ENCODE measurements at places on chromosomes 16 and 17.

- no peak for DNase-seq
These were observed 2.9 kb downstream of the CMTM1 start for GRCh38 chr16:66569131-66569530.

- no peak for DNase-seq
These were observed 25.6 kb upstream of the ABCC11 start for GRCh38 chr16:48272837-48273421.

DNA sequence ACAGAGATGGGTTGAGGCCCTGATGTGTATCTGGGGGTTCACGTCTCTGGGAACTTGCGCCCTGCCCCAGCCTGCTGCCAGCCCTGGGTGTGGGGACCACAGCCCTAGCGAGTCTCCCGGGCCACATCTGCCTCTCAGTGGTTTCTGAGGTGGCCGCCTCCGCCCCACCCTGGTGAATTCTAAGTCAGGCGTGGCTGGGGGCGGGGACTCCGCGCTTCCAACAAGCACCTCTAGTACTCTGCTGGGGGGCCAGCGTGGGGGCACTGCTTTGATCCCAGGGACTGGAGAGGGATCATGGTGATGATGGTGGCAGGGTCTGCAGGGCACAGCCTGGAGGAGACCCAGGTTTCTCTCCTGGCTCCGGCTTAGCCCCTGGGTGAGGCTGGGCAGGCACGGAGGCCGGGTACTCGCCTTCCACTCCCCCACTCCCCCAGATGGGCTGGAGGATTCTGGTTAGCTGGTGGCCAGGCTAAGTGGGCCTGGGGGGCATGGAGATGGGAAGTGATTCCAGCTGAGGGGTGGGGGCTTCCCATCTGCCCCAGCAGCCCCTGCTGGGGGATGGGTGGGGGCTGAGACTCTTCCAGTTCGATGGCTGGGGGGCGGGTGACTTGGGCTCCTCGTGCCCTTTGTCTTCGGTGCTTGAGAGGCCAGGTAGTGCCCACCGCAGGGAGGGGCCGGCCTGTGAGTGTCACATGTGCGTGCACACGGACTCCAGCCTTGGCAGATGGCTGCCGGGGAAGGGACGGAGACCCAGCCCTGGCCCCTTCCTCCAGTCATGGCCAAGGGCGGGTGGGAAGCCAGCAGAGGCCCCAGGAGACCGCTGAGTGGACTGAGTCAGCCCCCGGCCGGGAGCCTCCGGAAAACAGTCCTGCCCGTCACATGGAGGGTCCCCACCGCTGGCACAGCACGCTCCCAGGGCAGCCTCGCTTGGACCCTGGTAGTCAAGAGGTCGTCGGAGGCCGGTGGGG, 3.9 kb downstream of the GLIS2 start:
- no peak for DNase-seq

DNA sequence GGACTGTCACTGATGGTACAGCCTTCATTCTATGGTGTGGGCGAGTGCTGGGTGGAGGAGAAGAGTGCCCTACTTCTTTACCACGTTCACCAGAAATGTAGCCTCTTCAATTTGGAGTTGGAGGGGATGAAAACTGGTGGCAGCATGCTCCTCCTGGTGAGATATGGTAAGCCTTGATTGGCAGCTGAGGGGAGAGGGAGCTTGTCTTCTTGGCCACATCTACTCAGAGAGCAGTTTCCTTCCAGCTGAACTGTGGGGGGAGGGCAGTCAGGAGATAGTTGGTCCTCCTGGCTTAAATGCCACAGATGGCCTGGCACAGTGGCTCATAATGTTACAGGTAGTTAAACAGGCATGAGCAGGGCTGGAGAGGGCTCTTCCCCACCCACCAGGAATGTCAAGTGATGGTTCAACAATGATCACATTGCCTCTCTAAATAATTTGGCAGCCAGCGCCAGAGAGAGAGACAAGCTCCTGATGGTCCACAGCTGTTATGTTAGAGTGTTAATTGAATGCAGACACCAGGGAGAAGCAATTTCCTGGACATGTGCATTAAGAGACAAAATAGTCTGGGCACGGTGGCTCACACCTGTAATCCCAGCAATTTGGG, 9.0 kb upstream of the MAPK3 start:
- no peak for DNase-seq

DNA sequence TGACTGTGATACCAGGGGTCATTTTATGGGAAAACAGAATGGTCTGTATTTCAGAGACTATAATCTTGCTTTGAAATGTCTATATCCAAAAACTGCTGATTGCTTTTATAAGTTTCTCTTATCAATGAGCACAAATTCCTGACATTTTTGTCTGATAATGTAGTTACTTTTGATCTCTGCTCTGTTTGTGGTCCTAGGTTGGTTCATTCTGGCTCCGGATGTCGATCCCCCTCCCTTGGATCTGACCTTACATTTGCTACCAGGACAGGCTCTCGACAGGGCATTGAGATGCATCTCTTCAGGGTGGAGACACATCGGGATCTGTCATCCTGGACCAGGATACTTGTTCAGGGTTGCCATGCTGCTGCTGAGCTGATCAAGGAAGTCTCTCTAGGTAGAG, 27.3 kb upstream of the VPS4A start:
- no peak for DNase-seq

- DNase-seq, result no peak
These were observed 249.2 kb downstream of the FOXL1 start for GRCh38 chr16:86827521-86827920.

GRCh38 chr16:57972306-57972705, 1.4 kb upstream of the CNGB1 start:
- DNase-seq, result no peak

DNA sequence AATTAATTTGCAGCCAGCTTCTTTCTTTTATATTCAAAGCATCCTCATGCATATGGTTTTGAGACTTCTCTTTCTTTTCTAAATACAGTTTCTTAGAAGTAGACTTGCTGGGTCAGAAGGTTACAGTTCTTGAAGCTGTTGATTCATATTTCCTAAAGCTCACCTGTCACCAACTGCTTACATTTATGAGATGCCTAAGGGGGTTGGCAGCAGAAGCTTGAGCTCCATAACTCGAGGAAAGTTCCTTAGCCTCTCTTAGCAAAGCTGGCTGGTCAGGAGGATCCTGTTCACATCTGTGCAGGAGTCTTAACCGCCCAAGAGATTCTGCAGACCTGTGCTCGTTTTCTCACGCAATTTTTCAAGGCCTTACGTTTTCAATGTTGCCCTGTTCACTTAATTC, 218.8 kb downstream of the SNX29 start:
- no peak for DNase-seq

DNA sequence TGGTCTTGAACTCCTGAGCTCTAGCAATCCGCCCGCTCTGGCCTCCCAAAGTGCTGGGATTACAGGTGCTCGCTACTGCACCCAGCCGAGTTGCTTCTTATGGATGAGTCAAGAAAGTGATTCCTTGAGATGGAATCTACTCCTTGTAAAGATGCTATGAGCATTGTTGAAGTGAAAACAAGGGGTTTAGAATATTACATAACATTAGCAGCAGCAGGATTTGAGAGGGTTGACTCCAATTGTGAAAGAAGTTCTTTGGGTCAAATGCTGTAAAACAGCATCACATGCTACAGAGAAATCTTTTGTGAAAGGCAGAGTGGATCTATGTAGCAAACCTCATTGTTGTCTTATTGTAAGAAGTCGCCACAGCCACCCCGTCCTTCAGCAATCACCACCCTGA, 72.7 kb downstream of the NT5M start:
- DNase-seq, result no peak

DNA sequence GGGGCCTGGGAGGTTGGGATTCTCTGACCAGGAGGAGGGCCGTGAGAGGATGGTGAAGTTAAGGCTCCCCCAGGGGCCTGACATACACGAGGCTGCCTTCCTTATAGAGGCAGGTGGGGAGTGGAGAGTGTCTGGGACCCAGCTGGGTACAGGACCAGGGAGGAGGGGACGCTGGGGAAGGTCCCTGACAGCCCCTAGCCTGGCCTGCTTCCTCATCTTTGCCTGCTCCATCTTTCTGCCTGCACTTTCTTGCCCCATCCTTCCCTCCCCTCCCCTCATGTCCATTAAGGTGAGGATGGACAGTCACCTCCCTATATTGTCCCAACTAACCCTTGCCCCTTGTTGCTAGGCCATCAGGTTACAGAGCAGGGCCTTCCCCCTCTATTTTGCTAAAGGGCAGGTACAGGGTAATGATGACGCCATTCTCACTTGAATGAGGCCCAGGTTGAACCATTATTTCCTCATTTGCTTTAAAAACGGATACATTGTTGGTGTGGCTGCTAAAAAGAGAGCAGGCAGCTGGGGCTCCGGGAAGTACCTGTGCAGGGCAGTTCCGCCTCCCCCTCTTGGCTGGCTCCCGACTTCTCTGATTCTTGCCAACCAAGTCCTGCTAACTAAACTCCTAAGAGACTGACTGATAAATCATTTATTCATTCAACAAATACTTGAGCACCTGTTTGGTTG, 1.3 kb downstream of the C17orf99 start:
- DNase-seq, result no peak

DNA sequence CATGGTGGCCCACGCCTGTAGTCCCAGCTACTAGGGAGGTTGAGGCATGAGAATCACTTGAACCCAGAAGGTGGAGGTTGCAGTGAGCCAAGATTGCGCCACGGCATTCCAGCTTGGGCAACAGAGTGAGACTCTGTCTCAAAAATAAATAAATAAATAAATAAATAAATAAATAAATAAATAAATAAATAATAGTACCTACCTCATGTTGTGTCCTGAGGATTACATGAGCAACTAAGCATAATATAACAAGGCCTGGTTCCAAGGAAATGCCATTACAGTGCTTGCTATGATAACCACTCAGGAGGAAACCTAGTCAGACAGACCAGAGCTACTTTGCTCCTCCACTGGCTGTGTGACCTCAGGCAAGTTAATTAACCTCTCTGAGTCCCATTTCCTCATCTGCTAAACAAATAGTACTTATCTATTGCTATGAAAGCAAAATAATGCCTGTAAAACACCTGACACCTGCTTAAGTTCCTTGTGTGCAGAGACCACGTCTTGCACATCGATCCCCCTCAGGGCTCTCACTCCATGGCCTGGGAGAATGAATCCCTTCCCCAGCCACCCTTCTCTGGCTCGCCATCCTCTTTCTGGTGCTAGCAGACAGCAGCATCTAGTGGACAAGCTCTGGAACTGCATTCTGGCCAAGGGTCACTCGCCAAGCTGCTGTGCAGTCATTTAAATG, 7.5 kb downstream of the EPOP start:
- DNase-seq, result peak; percentile 78

- DNase-seq, result no peak
These were observed 32.1 kb upstream of the NLK start for GRCh38 chr17:28010406-28010805.

DNA sequence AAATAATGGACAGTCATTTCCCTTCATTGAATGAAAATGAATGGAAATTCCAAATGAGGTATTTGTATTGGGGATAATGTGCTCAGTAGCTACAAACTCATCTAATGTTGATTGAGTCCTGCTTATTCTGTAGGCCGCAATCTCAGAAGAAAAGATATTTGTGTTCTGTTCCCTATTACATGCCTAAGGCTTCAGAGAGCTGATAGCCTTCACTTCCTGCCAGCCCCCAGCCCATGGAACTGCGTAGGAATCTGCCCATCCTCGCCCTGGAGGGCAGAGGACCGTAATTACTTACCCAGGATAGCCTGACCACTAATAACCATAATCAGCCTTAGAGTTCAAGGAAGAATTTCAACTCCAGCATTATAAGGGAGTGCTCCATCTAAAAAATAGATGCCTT, 17.9 kb upstream of the SNTB2 start:
- no peak for DNase-seq

GRCh38 chr17:77311371-77311981, 170.7 kb downstream of the SEC14L1 start:
- DNase-seq, result no peak

DNA sequence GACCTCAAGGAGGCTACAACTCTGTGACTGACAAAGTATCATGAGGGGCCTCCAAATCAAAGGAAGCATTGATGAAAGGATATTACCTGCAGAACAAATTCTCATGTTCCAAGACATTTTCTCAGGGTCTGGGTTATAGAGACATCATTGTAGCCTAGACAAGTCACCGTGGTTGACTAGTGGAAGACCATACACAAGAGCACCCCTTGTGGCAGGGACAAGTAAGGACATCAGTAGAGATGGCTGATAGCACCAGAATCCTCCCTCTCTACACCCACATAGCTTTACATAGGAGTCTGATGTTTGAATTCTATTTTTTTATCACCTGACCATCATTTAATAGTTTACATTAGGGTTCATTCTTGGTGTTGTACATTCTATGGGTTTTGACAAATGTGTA, 32.5 kb upstream of the CDH8 start:
- DNase-seq, result peak; percentile 6

GRCh38 chr17:49063652-49064051, 66.5 kb downstream of the IGF2BP1 start:
- no peak for DNase-seq

DNA sequence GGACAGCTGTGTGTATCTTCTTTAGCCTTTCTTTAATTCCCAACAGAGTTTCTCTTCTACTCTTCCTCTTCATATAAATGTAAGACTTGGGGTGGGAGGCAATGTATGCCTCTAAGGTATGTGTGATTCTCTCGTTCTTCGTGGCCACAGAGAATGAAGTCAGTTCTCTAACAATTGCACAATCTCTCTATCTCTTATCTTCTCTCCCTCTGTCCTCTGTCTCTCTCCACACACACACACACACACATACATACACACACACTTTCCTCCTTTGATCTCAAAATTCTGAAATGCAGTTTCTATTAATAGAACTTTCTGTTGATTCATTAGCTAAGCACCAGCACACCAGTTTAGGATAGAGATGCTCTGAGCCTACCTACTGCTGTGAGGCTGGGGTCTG, 615.7 kb upstream of the SALL1 start:
- no peak for DNase-seq

DNA sequence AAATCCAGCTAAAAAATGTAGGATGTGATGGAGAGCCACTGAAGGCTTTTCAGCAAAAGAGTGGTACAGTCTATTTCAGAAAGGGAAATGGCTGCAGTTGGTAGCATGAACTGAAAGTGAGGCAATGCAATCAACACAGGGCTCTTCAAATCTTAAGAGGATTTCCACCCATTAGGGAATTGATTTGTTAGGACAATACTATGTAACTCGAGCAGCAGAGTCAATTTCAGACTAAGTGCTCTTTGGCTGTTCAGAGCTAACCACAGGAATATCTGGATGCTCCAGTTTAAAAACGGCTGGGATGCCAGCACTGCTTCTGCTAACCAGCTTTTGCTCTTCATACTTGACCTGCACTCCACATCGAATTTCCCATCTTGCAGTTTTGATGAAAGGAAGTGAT, 24.6 kb downstream of the CACNG1 start:
- peak; percentile 50 for DNase-seq

DNA sequence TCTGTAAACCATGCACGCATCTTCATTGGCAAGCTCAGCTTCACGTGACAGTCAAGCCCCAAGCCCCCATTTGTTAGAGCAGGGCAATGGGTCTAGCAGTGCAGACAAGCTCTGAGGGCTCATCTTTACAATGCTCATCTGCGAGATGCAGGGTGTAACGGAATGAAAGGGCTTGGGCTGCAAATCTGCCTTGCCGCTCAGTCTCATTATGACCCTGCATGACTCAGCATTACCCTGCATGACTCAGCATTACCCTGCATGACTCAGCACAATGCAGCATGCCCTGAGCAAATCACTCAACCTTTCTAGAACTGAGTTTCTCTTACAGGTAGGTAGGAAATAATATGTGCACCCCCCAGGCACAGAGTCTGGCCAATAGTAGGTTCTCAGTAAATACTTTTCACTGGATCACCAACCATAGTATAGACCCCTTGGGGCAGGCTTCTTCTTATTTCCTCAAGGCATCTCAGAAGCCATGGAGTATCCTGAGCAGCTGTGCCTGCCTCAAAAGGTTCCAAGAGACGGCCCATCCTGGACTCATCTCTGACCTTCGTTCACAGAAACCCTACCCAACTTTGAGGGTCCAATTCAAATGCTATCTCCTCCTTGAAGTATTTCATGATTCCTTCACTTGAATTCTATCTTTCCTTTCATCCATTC, 391.3 kb upstream of the CDH5 start:
- no peak for DNase-seq
